ENCODE measurements at places on chromosomes 2 and 18.

GRCh38 chr18:33583901-33584300 is 5.9 kb downstream of the ASXL3 start:
- no peak for DNase-seq

DNA sequence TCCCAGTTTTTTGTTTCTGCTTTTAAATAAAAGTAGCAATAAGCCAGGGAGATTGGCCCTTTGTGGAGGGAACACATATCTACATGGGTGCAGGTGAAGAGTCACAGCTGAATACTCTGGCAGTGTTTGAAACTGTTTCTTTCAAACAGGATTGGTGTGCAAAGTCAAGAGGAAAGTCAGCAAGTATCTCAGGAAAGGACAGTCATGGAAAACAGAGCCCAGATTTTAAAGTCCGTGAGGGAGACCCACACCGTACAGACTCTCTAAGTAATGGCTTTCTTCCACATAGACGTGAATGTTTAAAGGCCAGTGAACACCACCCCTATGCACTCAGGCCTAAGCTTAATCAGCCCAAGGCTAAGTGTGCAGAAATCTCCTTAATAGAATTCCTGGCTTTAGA is 95.3 kb downstream of the GFPT1 start:
- no peak for DNase-seq

DNA sequence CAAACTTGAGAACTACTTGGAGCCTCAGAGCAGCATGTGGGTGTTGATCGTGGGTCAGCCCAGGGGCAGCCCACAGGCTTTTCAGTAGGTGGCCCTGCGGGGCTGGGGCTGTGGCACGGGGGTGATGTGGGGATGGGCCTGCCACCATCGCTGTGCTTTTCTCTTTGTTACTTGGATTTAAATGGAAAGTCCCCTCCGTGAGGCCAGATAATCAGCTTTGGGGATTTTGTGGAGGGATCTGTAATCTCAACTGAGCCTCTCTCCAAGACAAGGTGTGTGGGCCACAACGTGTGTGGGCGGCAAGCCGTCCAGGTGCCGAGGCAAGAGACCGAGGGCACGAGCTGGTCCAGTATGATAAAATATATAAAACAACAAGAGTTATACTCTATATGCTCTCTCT is 16.7 kb downstream of the COLEC11 start:
- no peak for DNase-seq

DNA sequence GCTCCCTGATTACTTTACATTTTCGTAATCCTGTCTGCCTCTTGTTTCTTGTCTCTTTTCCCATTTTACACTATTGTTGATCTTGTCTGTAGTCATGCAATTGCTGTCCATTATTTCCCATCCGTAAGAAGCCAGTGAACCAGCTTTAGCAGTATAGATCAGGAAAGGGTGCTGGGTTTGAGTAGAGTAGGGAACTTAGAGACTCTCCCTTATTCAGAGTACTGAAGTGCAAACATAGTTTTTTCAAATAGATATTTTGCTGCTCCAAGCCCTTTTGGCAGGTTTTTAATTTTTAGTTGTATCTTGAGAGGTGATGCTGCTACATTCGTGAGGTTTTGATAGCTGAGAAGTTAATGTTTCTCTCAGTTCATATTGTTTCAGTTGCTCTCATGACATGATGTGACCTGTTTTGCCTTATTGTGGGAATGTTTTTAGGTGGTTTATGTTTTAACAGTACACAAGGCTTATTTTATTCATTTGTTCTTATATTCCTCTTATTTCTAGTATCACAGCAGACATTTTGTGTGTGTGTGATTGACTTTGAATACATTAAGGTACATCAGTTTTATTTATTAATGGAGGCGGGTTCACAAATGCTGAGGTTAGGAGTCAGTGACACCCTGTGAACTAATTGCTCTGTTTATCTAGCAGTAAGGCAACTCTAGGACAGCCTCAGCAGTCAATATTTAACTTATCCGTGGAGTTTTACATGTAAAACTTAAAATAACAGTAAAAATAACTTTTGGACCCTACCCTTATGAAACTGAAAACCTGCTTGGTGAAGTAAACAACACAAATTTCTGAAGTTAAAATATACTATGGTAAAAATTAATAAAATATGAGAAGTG is 118.4 kb downstream of the ZNF407 start:
- no peak for DNase-seq

GRCh38 chr2:226836548-226836885 is 663 bp downstream of the RHBDD1 start:
- DNase-seq: no peak

DNA sequence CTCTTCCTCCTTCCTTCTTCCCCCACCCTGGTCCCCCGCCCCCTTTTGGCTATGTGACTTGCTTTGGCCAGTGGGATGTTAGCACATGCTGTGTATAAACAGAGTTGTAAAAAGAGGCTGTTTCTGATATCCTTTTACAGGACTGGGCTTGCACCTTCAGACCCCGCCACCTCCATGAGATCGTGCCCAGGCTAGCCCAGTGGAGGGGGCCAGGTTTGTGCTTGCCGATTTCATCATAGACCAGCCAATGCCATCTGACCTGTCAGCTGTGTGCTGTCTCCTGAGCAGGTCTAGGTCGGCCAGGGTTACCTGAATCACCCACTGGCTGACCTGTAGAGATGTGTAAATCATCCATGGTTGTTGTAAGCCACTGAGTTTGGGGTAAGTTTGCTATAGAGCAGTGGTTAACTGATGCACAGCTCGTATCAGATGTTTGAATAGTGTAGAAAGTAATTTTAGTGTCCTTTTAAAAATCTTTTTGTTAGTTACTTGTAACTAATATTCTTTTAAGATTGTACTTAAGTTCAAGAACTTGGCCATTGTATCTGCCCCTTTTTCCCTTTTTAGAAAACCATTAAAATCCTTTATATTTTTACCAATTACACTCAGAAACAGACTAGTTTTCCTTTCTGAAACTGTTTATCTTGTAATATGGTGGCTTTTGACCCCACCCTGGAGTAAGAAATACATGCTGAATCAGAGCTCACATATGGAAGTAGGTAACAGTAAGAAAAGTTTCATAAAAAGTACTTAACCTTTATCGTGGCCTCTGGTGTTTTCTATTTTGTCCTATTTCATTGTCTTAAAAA is 122.0 kb upstream of the MGAT5 start:
- DNase-seq: no peak

- DNase-seq: no peak
Measured at GRCh38 chr2:216219861-216220260, 110.7 kb downstream of the XRCC5 start.

- no peak for DNase-seq
Measured at GRCh38 chr18:39737869-39738268, 2172.3 kb upstream of the CELF4 start.

GRCh38 chr2:61634512-61634911 is 96.4 kb upstream of the XPO1 start:
- no peak for DNase-seq

GRCh38 chr2:234378440-234378839 is 118.4 kb downstream of the ARL4C start:
- no peak for DNase-seq

DNA sequence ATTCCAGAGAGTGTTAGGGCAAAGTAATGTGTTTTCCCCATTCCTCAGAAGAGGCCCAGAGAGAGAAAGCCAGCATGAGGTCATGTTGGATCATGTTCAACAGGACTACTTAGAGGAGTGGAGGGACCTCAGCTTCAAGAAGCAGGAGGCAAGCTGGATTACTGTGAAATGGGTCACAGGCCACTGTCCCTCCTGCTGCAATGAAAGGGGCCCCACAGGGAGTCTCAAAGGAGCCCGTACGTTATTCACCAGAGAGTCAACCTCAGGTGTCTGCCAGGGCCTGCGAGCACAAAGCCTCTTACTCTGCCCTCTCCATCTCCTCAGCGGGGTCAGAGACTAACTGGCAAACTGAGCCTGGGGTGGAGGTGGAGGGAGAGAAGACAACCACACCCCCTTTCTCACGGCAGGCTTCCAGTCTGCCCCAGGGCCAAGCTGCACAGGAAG is 27.2 kb upstream of the ACYP2 start:
- no peak for DNase-seq

Data from left renal pelvis (tissue), 4 donors.